ENCODE measurements at places on chromosomes 7 and 10. TPM values are rescaled to one million over a fixed set of nuclear protein-coding genes. Genes with fewer than 3 reads are reported as not detected.

DNA sequence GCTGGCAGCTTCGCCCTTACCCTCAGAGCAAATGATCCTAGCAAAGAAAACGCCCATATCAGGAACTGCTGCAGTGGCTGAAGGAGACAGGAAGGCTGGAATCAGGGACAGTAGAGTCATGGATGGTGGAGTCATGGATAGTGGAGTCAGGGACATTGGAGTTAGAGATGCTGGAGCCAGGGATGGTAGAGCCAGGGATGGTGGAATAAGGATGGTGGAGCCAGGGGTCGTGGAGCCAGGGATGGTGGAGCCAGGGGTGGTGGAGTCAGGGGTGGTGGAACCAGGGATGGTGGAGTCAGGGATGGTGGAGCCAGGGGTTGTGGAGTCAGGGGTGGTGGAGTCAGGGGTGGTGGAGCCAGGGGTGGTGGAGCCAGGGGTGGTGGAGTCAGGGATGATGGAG, 31.3 kb downstream of the C10orf105 start:
- DNase-seq: no peak

The ZPBP gene
- total RNA-seq: not detected

The MUC3A gene
- 0.16 TPM for total RNA-seq

The DMBT1 gene
- total RNA-seq: under 0.01 TPM

The CDHR3 gene
- total RNA-seq: 19.6 TPM

GRCh38 chr10:25457552-25457951, 282.8 kb downstream of the GPR158 start:
- peak; percentile 19 for DNase-seq

DNA sequence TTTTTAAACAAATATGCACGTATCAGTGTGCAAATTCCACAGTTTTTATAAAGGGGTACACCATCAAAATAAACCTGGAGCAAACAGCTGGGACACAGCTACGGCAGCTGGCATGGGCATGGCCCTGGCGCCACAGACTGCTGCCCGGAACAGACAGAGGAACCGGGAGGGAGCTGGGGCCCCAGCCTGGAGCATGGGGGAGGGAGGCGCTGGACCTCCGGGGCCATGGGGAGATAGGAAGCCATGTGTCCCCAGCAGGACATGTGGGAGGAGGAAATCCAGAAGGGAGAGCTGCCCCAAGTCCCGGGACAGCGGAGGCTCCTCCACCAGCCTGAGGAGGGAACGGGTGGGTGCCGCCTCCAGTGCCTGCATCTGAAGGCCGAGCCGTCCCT, 180.1 kb downstream of the MAD1L1 start:
- no peak for DNase-seq

DNA sequence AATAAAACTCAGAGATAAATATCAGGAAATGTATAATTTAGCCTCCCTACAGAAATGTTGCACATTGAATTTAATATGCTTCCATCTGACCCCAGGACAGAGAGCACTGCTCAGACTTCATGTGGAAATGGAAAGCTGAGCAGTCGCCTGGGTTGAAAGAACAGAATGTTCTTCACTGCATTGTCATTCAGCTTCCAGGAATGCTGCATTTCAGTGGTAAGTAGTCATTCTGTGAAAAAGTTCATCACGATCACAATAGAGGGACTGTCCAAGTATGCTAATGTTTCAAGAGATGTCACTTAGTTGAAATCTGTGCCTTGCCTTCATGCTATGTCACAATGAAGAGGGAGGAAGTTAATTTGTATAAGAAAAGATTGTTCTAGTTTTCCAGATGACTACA, 147.3 kb downstream of the NRCAM start:
- DNase-seq: peak; percentile 28

DNA sequence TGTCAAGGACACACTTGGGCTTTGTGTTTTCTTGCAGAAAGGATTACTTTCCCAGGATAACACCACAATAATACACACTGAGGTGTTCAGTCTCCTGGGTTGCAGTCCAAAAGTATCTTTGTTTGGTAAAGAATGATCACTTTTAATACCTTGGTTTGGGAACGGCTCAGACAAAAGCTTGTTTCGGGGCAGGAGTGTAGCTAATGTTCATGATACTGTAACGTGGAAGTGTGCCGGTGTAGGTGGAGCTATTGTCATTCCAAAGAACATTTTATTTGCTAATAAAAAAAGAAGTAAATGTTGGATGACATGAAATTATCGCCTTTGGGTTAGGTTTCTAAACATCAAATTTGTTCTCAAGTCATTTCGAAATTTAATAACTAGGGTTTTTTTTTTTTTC, 1.2 kb downstream of the EIF4H start:
- DNase-seq: no peak

DNA sequence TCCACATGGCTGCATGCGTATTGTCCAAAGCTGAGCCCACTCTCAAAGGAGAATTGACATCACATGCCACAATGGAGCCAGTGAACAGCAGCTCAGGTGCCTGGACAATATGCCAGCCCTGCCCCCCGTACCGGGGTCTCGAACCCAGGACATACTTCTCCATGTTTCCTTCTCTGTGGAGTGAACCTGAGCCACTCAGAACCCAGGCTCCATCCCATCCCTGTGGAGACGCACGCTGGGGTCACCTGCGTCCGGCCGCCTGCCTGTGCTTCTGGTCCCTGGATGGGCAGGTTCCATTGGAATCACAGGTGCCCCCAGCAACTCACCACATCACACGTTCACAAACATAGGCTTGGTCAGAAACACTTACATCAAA, 229.8 kb downstream of the DNAJB6 start:
- DNase-seq: no peak

The DNAJC12 gene
- 1.1 TPM for total RNA-seq

DNA sequence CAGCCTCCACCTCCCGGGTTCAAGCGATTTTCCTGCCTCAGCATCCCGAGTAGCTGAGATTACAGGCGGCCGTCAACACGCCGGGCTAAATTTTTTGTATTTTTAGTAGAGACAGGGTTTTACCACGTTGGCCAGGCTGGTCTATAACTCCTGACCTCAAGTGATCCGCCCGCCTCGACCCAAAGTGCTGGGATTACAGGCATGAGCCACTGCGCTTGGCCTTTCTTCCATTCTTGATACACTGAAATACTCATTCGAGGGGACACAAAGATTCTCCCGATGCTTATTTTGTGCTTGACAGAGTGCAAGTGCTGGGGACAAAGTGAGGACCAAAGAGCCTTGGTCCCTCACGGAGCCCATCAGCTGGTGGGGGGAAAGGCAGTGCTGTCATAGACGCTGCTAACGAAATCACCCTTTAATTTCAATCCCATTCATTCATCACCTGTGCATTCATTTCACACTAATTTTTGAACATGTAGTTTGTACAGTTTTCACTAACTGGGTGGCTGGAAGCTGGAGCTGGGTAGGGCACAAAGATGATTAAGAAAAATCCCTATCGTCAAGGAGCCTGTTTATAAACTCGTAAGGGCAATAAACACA, 621 bp upstream of the FAM133B start:
- DNase-seq: no peak

- no peak for DNase-seq
These were observed 4.1 kb downstream of the EMX2 start for GRCh38 chr10:117546581-117547015.

GRCh38 chr7:129610709-129611245, 743 bp upstream of the NRF1 start:
- DNase-seq: no peak

DNA sequence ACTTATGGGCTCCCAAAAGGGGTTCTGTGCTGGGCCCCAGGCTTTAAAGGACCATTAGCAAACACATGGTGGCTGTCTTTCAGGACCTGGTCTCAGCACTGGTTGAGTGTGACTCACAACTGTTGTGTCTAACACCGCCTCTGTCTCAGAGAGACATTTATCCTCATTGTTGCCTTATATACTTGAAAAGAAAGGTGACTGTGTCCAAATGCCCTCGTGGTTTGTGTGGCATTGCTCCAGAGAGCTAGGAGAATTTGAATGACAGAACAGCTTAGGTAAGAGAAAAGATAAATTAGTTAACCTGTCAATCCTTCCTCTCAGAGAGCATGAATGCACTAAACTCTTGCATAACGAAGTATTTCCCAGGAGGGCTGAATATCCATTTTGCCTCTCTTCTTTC, 14.5 kb upstream of the FAM13C start:
- DNase-seq: no peak

The VPS37D gene
- 1.9 TPM for total RNA-seq

DNA sequence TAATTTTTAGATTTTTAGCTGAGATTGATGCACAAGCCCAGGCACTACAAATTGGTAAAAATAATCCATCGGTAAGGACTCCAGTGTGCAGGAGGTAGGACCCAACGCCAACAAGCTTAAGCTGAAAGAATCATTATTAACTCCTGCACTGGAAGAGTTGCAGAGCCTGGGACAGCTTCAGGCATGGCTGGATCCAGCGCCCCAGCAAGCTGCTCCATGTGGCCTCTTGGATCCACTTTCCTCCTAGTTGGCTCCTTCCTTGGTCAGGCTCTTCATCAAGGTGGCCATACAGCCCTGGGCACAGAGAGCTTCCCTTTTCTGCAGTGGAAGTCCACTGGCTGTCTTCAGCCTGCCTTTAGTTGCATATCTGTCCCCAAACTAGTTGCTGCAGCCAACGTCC, 497.4 kb upstream of the FOXK1 start:
- DNase-seq: no peak

- no peak for DNase-seq
These were observed 649.0 kb upstream of the PCDH15 start for GRCh38 chr10:55449981-55450380.

DNA sequence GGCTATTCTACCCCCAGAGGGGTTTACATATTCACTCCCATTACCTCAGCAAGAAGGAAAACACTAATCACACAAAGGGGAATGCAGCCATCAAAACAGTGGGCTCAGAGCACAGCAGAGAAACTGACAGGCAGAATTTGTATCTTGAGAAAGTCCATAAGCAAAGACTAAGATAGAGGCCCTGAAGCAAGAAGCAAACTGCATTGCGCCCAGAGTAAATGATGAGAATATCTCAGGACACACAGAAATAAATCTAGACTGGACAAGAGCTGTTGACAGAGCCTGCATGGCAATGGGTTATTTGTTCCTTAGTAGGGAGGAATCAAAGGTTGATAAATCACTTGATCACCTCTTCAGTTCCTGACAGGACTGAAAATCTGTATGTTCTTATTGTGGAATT, 440.7 kb upstream of the CELF2 start:
- DNase-seq: no peak

The KNDC1 gene
- total RNA-seq: 0.41 TPM

The FAM241B gene
- not detected for total RNA-seq

The SOSTDC1 gene
- not detected for total RNA-seq

The NUTM2A gene
- 0.33 TPM for total RNA-seq

The PDLIM1 gene
- total RNA-seq: 30.0 TPM

The HDAC9 gene
- total RNA-seq: 40.6 TPM

DNA sequence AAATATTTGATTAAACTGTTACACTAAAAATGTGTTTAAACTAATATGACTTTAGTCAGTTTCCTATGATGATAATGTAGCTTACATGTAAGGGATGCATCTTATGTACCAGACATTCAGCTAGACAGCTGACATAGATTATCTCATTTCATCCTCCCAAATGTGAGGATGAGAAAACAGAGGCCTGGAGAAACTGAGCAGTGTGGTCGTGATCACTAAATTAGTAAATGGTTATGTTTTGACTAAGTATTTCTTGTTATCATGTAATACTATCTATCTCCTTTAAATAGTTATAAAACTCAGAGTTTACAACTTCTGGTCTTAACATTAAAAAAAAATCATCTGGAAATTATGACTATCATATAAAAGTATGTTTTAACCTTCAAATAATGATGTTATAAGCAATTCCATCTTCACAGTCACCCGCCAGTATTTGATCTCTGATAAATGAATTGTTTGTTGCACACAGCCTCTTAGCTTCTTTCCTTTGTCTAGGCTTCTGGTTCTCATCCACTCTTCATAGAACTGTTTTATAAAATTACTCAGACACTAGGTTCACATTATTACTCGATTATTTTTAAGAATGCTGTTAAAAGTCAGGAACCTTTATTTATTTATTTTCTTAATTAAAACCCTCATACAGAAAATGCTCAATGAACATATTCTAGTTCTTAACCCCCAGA, 33.6 kb upstream of the HDAC9 start:
- DNase-seq: no peak

The NEBL gene
- total RNA-seq: 4.3 TPM

The UNCX gene
- total RNA-seq: not detected

The SPDYE1 gene
- not detected for total RNA-seq

The CUBN gene
- 3.4 TPM for total RNA-seq

The KCND2 gene
- 11.3 TPM for total RNA-seq

DNA sequence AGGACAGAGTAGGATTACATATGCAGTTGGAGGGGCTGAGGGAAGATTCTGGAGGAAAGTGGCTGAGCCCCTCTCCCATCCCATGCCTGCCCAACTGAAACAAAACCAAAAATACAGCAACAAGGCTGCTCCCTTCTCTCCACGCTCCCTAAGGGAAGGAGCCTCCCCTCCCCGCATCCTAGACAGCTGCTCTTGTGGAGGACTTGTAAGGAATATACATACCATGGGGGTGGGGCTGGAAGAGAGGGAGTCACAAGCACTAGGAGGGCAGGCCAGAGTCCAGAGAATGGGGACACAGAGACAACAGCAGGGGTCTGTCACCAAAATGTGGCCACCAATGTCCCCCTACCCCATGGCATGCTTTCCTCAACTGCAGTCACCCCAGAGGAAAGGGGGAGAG, 13.2 kb downstream of the LDB1 start:
- no peak for DNase-seq

GRCh38 chr7:133649593-133649992, 396.7 kb downstream of the EXOC4 start:
- peak; percentile 47 for DNase-seq
